ENCODE measurements at places on chromosomes 1 and 21.

GRCh38 chr1:159185121-159185520 is 13.7 kb downstream of the CADM3 start:
- no peak for DNase-seq

GRCh38 chr1:119116725-119117124 is 23.7 kb downstream of the WARS2 start:
- no peak for DNase-seq

GRCh38 chr1:214317300-214317699 is 36.3 kb downstream of the SMYD2 start:
- no peak for DNase-seq

- DNase-seq = no peak
Measured at GRCh38 chr21:45806042-45806441, 162.5 kb downstream of the PCBP3 start.

DNA sequence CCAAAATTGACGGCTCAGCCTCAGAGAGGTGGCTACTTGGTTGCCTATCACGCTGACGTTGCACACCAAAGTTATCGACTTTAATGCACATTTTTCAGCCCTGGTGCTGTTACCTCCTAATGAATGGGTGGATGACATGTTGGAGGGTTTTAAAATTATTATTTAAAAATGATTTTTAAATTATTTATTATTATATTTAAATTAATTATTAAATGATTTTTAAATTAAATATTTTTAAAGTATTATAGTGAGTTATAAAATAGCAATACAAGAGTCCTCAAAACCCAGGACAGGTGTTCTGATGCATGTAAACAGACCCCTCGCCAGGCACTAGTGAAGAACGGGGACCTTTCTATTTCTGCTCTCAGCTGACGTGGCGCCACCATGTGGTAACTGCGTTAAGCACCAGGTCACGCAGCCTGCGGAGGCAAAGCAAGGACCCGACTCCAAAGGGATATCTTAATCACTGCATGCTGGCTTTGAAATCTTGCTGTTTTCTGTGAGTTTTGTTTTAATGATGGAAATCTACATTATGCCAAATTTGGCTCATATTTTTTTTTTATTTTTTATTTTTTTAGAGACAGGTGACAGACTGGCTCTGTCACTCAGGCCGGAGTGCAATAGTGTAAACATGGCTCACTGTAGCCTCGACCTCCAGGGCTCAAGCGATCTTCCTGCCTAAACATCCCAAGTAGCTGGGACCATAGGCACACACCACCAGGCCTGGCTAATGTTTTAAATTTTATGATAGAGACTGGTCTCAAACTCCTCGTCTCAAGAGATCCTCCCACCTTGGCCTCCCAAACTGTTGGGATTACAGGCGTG is 22.6 kb downstream of the CASP9 start:
- peak; percentile 26 for DNase-seq

DNA sequence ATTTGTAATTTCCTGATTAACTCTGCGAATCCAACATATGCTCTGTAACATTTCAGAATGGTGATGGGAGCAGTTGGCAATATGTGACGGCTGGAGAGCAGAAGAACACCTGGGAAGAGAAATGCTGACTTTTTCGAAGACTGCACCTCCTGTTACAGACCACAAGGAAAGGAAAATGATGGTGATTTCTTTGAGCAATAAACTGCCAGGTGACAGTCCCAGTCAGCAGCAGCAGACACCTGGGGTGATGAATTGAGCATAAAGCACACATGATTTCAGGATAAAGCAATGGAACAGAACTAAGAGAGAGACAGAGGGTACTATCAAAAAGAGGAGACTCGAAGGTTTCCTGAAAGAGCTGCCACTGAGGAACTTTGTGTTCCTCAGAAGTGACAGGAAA is 528.6 kb downstream of the NEGR1 start:
- DNase-seq = no peak

- DNase-seq = no peak
Measured at GRCh38 chr1:29756901-29757725, 520.8 kb downstream of the PTPRU start.

DNA sequence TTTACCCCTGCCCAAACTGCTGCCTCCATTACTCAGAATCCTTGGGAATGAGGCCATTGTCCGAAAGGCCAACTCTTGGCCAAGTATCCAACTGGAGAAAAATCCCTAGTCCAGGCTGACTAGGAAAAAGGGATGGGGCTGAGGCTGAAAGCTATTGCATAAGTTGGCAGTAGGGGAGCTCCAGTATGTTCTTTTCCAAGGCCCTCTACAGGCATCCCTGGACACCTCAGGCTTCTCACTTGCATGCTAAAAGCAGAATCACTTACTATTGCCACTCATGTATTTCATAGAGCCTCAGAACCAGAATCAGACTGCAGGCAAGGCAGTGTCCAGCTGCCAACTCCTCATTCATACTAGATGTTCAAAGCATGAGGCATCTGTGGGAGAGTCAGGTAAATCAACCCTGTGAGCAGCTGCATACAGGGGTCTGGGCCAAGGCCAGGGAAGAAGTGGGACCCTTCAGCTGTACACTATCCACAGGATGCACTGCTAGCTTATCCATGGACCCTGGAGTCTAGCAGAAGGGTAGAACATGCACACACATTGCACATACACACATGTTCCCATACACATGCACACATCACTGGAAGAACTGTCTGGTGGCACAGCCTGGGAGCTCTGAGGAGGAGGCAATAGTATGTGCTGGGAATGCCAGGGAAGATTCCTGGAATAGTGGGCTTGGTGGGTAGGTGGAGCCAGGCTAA is 195.3 kb downstream of the C1orf94 start:
- no peak for DNase-seq

DNA sequence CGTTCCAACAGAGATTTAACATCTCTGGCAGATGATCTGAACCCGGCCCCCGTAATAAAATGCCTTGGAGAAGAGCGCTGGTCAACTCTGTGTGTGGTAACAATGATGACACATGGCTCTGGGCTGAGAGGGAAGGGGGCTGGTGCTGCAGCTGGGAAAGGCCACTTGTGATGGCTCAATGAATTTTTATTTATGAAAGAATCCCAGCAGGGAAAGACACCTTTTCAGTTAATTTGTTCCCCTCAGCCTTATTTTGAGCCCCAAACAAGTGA is 59.4 kb downstream of the SYT6 start:
- DNase-seq = no peak

GRCh38 chr1:10117132-10117531 is 84.4 kb downstream of the UBE4B start:
- no peak for DNase-seq

DNA sequence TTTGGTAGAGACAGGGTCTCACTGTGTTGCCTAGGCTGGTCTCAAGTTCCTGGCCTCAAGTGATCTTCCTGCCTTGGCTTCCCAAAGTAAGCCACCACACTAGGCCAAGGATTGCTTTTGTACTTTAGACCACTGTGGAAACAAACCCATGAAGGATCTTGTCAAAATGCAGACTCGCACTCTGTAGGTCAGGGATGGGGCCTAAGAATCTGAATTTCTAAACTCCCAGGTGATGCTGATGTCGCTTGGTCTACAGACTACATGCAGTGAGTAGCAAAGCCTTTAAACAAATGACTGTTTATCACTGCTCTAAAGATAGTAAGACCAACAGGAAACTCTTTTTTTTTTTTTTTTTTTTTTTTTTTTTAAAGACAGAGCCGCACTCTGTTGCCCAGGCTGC is 54.1 kb upstream of the MUTYH start:
- no peak for DNase-seq

- no peak for DNase-seq
Measured at GRCh38 chr1:25743164-25744139, 56.5 kb upstream of the SELENON start.

- DNase-seq = no peak
Measured at GRCh38 chr1:93961443-93961842, 52.2 kb upstream of the GCLM start.

DNA sequence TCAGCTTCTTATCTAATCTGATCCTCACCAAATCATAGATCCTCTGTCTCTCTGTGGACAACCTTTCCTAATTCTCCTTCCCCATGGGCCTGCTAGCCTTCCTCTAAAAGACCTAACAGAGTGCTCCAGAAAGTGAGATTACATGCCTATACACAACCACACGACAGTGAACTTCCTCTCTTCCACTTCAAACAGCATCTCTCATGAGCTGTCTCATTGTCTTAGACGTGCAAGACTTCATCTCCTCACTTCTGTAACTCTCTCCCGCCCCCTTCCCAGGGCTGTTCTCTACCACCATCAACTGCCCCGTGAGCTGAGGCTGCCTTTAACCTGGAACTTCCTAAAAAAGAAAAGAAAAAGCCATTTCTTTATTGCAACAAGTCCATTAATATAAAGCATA is 14.1 kb upstream of the A3GALT2 start:
- DNase-seq = no peak

- DNase-seq = no peak
Measured at GRCh38 chr1:32960819-32961355, 3.7 kb downstream of the RNF19B start.

GRCh38 chr1:58844176-58844575 is 60.3 kb upstream of the JUN start:
- DNase-seq = no peak

GRCh38 chr1:176745945-176746344 is 283.0 kb downstream of the PAPPA2 start:
- no peak for DNase-seq

- no peak for DNase-seq
Measured at GRCh38 chr1:78061825-78062523, 16.2 kb downstream of the GIPC2 start.
